ENCODE measurements at places on chromosomes 13 and 19. TPM values are rescaled to one million over a fixed set of nuclear protein-coding genes. Genes with fewer than 3 reads are reported as not detected.

CDC42EP5 gene
- 5.1 TPM for total RNA-seq

CD209 gene
- total RNA-seq = not detected

DNA sequence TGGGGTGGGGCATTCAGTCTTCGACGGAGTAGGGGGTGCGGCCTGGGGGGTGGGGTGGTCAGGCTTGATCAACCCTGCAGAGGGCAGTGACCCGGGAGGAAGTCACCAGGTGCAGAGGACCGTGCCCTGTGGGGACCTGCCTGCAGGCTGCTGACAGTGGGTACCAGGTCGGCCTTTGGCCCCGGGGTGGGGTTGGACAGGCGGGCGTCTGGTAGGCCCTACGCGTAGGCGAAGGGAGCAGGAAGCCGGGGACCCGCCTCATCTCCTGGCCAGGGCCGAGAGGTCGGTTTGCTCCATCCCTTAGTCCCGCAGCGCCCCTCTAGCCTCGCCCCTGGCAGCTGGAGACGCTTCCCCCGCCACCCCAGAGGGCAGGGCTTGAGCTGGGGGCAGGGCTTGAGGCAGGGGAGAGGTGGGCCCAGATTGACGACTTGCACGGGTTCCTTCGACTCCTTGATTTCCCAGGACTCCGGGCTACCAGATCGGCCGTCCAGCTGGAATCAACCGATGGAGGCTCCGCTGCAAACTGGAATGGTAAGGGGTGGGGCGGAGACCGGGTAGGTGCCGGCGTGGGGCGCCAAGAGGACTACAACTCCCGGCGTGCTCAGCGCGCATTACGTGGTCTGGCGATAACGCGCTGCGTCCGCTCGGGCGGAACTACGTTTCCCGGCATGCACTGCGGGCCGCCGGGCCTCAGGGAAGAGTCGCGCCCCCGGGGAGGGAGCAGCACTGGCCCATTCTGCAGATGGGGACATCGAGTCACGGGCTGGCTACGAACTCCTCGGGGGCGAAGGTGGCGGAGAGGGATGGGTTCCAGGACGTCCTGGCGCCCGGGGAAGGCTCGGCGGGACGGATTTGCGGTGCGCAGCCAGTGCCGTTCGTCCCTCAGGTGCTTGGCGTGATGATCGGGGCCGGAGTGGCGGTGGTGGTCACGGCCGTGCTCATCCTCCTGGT lies at the start of gene PNPLA6:
Gene PNPLA6, plus strand, starts transcription at position 671 of the 951 bp plus-strand sequence. Its CDS starts 72 bp downstream, at position 743.
- no peak for DNase-seq

TTYH1 gene
- 3.6 TPM for total RNA-seq

ZNF225 gene
- total RNA-seq = 2.6 TPM

DNA sequence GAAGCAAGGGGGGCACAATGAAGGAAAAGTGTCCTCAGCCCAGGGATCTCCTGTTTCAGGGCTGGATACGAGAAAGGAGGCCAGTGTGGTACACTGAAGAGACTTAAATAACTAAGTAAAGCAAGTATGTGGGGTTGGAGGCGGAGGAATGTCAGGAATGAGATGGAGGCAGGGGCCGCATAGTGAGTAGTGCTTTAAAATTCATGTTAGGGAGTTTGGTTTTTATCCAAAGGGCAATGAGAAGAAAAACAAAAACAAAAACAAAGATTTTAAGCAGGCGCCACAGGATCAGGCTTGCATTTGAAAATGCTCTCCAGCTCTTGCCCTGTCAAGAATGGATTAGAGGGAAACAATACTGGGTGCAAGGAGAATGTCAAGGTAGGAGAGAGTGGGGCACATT lies 273.4 kb downstream of the DCLK1 start:
- DNase-seq = no peak

DNA sequence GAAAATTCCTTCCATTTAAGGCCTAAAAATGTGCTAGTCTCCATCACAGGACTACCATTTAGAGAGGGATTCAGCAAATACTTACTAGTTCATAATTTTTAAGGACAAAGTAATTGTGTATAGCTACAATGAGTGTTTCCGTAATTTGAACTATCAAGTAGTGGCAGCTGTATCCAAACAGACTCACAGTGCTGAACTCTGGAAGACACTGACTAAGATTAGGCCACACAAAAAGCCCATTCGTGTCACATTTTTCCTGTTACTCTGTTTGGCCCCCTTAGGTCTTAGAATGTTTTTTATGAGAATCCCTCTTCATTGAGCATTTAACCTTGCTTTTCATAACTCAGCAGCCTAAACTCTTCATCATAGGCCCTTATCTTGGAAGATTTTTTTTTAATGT lies 731.2 kb upstream of the PCDH9 start:
- DNase-seq = no peak

GRCh38 chr19:13597640-13598039 lies 91.4 kb upstream of the CACNA1A start:
- DNase-seq = no peak

MYO1F gene
- 0.06 TPM for total RNA-seq

DNA sequence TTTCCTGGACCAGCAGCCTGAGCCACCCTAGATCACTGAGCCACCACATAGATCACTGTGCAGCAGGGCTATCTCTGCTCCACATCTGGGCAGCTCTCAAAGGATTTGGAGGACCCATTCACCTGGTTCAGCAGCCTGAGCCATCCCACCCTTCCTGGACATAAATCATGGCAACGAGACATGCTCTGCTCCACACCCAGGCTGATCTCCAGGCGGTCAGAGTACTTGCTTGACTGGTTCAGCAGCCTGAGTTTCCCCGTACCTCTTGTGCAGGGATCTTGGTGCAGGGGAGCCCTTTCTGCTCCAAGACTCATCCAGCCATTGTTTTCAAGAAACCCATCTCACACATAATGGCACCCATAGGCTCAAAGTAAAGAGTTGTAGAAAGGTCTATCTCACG lies 195.3 kb downstream of the LIG4 start:
- DNase-seq = no peak

- no peak for DNase-seq
Observed at GRCh38 chr13:75255653-75256052, 226.3 kb downstream of the TBC1D4 start.

NLRP11 gene
- not detected for total RNA-seq

GRCh38 chr13:87122551-87122950 lies 548.6 kb upstream of the SLITRK5 start:
- DNase-seq = no peak

GRCh38 chr13:84962849-84963248 lies 836.4 kb downstream of the SLITRK6 start:
- DNase-seq = no peak

DNA sequence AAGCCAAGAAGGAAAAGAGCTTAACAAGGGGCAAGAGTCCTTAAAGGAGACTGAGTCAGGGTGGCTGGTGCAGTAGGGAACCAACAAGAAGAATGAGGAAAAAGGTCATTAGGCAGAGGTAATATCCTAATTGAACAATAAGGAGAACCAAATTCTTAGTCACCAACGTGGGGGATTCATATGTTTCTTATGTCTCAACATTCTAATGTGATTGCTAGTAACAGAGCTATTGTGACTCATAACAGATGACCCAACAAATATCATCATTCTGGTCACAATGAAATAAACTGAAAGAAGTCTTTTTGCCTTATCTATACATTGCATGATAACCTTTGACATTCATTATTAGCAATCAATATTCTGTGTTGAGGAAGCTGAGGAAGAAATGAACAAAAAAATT lies 101.6 kb downstream of the RAP2A start:
- DNase-seq = no peak

ERCC1 gene
- 71.6 TPM for total RNA-seq

- no peak for DNase-seq
Observed at GRCh38 chr13:76503766-76504165, 382.4 kb downstream of the KCTD12 start.

- DNase-seq = no peak
Observed at GRCh38 chr13:34144142-34144541, 326.2 kb downstream of the RFC3 start.

DNA sequence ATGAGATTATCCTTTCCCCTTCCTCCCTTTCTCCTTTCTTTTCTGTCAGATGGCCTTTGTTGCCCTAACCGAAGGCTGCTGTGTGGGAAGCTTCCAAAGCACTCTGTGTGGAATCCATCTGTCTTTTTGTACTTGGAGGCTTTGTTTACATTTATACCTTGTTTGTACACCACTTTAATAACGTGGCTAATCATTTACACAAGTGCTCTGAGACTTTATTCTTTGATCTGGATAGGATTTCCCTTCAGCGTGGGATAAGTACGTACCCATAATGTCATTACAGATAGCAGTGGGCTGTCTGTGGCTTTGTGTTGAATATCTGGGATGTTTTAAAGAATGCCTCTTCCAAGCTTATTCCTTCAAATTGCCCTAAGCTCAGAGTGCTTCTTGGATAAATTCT lies 684.7 kb upstream of the SLITRK5 start:
- DNase-seq = no peak

GRCh38 chr13:66781241-66781640 lies 448.9 kb downstream of the PCDH9 start:
- DNase-seq = no peak

DNA sequence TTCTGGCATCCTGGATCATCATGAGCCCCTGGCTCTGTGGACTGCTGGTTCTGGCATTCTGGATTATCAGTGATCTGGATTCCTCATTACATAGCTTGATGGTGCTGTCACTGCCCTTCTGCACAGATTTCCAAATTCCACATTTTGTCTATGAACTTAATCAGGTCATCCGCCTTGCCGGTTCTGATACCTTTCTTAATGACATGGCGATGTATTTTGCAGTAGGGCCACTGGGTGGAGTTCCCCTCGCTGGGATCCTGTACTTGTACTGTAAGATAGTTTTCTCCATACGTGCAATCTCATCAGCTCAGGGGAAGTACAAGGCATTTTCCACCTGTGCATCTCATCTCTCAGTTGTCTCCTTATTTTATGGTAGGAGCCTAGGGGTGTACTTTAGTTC lies 24.4 kb upstream of the OR7C2 start:
- no peak for DNase-seq

- DNase-seq = no peak
Observed at GRCh38 chr13:77574096-77574495, 38.6 kb downstream of the SCEL start.

DNA sequence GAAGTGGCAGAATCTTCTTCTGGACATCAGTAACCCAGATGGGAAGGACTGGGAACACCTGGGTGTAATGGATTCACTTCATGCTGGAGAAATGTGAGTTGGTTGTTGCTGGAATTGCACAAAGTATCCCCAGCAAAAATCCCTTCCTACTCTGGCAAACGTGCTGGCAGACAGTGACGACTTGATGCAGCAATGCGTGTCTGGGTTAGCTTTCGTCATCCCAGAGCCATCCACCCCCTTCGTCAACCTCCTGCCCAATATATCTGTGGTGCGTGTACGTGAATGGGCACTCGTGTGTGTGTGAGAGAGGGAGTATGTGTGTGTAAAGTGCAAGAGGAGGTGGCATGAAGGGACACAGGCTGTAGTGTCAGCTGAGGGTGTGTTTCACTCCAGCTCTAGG lies 70.9 kb downstream of the TM9SF2 start:
- DNase-seq = peak; percentile 76

RASGRP4 gene
- total RNA-seq = not detected

CYP4F12 gene
- not detected for total RNA-seq

PABPC3 gene
- 0.23 TPM for total RNA-seq

DNA sequence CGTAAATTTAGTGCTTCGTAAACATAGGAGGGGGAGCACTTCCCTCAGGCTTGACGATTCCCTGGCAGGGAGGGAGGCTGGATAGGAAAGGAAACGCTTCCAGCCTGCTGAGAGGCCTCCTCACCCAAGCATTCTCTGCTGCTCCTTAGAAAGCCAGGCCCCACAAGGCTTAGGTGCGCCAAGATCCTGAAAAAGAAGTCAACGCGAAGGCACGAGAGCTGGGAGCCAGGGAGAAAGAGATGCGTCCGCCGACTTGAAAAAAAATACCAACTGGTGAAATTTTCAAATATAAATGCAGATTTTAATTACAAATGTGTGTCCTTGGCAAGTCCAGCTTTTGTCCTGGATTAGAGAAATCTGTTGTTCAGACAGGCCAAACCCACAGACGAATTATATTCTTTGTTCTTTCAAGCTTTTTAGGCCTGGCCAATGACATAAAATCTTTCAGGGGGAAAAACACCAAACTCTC lies 64.0 kb downstream of the ALOX5AP start:
- DNase-seq = no peak

DNA sequence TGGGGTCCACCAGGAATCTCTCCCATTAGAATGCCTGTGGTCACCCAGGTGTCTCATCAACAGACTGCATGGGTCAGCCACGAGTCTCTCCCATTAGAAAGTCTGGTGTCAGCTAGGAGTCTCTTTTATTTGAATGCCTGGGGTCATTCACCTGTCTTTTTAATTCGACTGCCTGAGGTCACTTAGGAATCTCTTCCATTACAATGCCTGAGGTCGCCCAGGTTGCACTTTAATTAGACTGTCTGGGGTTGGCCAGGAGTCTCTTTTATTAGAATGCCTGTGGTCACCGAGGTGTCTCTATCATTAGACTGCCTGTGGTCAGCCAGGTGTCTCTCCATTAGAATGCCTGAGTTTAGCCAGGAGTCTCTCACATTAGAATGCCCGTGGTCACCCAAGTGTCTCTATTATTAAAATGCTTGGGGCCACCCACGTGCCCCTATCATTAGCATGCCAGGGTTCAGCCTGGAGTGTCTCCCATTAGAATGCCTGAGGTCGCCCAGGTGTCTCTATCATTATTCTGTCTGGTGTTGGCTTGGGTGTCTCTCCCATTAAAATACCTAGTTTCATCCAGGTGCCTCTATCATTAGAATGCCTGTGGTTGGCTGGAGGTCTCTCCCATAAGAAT lies 1474.3 kb downstream of the UQCRFS1 start:
- DNase-seq = no peak

DNA sequence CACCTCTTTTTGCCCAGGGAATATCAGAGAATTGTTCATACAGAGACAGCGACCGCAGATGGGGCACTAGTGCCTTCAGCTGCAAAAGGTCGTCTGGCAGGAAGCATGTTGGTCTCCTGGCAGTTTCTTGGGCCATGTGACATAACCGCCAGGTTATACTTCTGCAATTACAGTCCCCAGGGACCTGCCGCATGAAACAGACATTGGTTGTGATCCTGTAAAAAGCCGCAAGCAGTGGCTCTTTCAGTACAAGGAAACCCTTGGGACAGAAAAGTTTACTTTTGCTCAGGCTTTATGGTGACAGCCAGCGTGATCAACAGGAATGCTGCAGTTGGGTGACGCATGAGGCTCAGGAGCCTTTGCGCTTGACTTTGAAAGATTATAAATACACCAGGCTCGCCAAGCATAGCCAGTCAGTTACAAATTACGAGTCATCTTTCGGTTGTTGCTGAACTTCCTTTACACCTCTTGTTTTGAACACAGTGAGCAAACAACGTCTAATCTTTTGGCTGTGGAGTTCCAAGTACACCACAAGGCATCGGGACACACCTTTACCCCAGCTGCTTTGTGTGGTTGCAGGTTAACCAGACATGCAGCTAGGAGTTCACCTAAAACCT lies 50.5 kb upstream of the UBE2L5 start:
- DNase-seq = peak; percentile 42

GRCh38 chr13:64639206-64639605 lies 2590.9 kb downstream of the PCDH9 start:
- no peak for DNase-seq

- DNase-seq = peak; percentile 13
Observed at GRCh38 chr13:109476001-109476400, 310.4 kb downstream of the IRS2 start.

DNA sequence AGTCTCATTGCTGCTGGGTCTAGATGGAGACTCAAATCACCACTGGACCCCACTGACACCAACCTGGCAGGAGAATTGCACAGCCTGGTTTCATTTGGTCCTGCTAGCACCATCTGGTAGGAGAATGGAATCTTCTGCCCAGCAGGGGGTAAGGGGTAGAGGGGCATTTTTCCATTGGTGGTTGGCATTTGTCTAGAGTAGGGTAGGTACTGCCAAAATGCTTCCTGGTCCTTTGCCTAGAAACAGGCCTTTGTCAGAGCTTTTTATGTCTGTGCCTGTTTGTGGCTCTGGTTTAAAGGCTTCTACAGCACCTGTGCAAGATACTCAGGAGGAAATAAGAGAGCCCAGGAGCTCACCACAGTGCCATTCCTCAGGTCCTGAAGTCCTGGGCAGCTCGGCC lies 121.3 kb downstream of the KCTD12 start:
- DNase-seq = no peak

GMIP gene
- 17.0 TPM for total RNA-seq
